ENCODE measurements at places on chromosomes 1 and 21. TPM values are rescaled to one million over a fixed set of nuclear protein-coding genes. Genes with fewer than 3 reads are reported as not detected.

- H3K4me3 ChIP-seq = no peak overlapping the region
- DNase-seq = no peak
- no peaks in the 10 kb centered on the region for H3K27me3 ChIP-seq
- no peaks in the 10 kb centered on the region for H3K4me1 ChIP-seq
- no peak overlapping the region for H3K27ac ChIP-seq
- no peaks in the 10 kb centered on the region for H3K36me3 ChIP-seq
Observed at GRCh38 chr1:49694251-49694827, 329.4 kb downstream of the AGBL4 start.

DNA sequence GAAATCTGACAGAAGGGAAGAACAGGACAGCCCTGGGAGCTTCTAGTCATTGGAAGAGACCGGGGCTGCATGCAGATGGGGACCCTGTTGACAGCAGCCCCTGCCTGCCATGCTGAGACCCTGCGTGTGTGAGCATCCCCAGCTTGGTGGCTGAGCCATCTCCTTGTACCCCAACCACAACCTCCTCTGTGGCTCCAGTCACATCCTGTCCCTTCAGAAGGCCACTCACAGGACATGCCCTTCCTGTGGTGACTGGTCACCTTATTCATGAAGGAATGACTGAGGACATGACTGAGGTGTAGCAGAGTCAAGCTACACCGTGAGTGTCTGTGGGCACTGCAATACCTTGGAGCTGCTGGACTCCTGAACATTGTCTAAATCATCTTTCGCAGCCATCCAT is 141.8 kb upstream of the ERRFI1 start:
- H3K36me3 ChIP-seq = no peaks in the 10 kb centered on the region
- no peaks in the 10 kb centered on the region for H3K27me3 ChIP-seq
- H3K27ac ChIP-seq = no peak overlapping the region
- DNase-seq = no peak
- peaks cover 12% of the 10 kb centered on the region for H3K4me1 ChIP-seq
- no peak overlapping the region for H3K4me3 ChIP-seq

DNA sequence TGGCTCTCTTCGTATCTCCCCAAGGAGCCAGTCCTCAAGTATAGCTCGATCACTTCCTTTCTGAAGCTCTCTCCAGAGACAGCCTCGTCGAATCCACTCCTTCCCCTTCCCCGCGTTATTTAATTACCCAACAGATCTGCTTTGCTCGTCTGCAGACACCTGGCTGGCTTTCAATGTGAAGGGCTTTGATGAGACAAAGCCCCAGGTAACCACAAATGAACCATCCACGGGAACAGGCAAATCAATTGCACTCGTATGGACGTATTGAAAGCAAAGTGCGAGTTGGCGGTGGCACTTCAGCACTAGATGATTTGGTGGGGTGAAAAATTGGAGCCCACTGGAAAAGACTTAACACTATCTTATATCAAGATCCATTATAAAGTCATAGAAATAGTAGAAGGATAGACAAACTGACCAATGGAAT is 364 bp upstream of the BCAR3 start:
- H3K4me3 ChIP-seq = peak overlapping the region; percentile 39
- peak overlapping the region; percentile 75 for H3K27ac ChIP-seq
- H3K36me3 ChIP-seq = no peaks in the 10 kb centered on the region

- no peaks in the 10 kb centered on the region for H3K27me3 ChIP-seq
- no peaks in the 10 kb centered on the region for H3K4me1 ChIP-seq
- no peak overlapping the region for H3K27ac ChIP-seq
Observed at GRCh38 chr1:208531003-208531750, 287.0 kb upstream of the PLXNA2 start.

DNA sequence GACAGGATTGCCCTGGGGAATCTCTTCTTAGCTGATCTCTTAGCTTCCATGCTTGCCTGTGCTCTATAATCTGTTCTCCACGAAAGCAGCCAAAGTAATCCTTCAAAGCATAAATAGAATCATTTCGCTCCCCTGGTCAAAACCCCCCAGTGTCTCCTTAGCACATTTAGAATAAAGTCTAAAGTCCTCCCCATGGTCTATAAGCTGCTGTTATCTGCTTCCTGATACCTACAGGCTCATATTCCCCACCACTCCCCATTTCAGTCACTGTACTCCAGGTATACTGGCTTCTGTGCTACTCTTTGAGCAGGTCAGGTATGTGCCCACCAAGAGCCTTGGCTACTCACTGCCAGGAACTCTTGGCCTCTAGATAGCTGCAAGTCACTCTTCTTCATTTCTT is 2.9 kb downstream of the S100A12 start:
- DNase-seq = no peak
- H3K4me3 ChIP-seq = no peak overlapping the region
- no peak overlapping the region for H3K27ac ChIP-seq
- H3K27me3 ChIP-seq = no peaks in the 10 kb centered on the region

GRCh38 chr1:161706113-161706481 is 932 bp upstream of the FCRLA start:
- no peaks in the 10 kb centered on the region for H3K36me3 ChIP-seq
- no peak overlapping the region for H3K27ac ChIP-seq
- H3K4me1 ChIP-seq = no peaks in the 10 kb centered on the region
- H3K27me3 ChIP-seq = peaks cover 6% of the 10 kb centered on the region
- DNase-seq = no peak
- no peak overlapping the region for H3K4me3 ChIP-seq

- no peak overlapping the region for H3K27ac ChIP-seq
- no peaks in the 10 kb centered on the region for H3K36me3 ChIP-seq
- H3K4me1 ChIP-seq = no peaks in the 10 kb centered on the region
Observed at GRCh38 chr1:77383236-77383635, 101.4 kb downstream of the AK5 start.

DNA sequence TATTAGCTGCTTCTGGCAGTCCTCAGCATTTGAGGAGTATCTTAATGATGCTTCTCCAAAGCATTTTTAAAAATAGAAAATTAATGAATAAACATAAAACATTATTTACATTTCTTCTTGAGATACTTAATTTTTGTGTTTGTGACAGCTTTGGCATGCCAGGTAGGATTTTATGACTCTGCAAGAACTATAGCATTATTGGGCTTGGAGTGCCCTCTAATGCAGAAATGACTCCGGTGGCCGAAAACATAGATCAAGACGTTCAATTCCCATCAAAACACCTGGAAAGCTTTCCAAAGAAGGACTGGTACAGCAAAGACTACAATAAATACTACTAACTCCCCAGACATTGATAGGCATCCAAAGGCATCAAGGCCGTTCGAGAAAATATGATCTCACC is 366.4 kb upstream of the CXADR start:
- DNase-seq = no peak
- no peaks in the 10 kb centered on the region for H3K27me3 ChIP-seq
- H3K4me3 ChIP-seq = no peak overlapping the region
- H3K27ac ChIP-seq = no peak overlapping the region

DNA sequence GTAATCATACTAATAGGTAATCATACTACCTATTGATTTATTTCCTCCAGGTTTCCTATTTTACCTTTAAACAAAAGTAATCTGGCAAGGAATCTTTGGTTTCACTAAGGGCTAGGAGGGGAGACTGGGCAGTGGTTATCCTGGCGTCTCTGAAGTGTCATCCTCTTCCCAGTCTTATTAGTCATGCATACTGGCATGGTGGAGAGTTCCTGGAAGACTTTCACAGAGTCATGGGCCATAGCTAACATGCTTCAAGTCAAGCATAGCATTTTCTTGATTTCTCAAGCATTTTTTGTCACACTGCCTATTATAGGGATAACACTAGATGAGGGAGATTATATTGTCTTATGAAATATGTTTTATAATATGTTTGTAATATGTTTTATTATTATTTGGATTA is 64.0 kb upstream of the ASB17 start:
- no peaks in the 10 kb centered on the region for H3K4me1 ChIP-seq
- H3K36me3 ChIP-seq = no peaks in the 10 kb centered on the region
- H3K27ac ChIP-seq = no peak overlapping the region
- no peaks in the 10 kb centered on the region for H3K27me3 ChIP-seq

GRCh38 chr1:58768191-58768731 is 15.6 kb downstream of the JUN start:
- H3K27me3 ChIP-seq = no peaks in the 10 kb centered on the region
- DNase-seq = no peak
- no peaks in the 10 kb centered on the region for H3K36me3 ChIP-seq
- H3K4me3 ChIP-seq = no peak overlapping the region
- H3K27ac ChIP-seq = no peak overlapping the region

GRCh38 chr1:18707696-18708257 is 77.1 kb downstream of the PAX7 start:
- H3K27ac ChIP-seq = no peak overlapping the region
- no peak for DNase-seq
- H3K27me3 ChIP-seq = peaks cover 51% of the 10 kb centered on the region
- no peaks in the 10 kb centered on the region for H3K36me3 ChIP-seq
- no peaks in the 10 kb centered on the region for H3K4me1 ChIP-seq
- H3K4me3 ChIP-seq = no peak overlapping the region

DNA sequence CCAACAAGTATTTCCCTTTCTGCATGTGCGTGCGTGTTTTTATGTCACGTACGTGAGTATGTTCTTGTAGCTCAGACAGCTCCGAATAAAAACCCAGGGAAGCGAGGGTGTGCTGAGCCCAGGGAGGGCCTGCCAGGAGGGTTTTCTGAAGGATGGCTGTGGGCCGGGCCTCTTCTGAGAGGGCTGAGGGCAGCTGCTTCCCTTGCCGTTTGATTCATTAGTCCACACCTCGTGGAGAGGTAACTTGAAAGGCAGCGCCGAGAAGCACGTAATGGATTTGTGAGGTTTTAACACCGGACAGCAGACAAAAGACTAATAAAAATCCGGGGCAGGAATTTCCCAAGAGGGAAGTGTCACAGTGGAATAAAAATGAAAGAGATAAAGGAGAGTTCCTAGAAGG is 29.5 kb downstream of the CD247 start:
- peak overlapping the region; percentile 78 for H3K27ac ChIP-seq
- H3K4me1 ChIP-seq = peaks cover 96% of the 10 kb centered on the region
- H3K4me3 ChIP-seq = no peak overlapping the region
- peaks cover 17% of the 10 kb centered on the region for H3K36me3 ChIP-seq
- no peaks in the 10 kb centered on the region for H3K27me3 ChIP-seq
- DNase-seq = no peak

DNA sequence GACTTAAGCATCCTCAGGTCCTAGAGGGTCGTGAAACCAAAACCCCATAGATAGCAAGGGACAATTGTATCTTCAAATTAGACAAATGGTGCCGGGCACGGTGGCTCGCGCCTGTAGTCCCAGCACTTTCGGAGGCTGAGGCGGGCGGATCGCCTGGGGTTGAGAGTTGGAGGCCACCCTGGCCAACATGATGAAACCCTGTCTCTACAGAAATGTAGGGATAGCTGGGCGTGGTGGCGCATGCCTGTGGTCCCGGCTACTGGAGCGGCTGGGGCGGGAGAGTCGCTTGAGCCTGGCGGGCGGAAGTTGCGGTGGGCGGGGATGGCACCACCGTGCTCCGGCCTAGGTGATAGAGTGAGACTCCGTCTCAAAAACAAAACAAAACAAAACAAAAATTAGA is 780.6 kb downstream of the BRINP3 start:
- no peak for DNase-seq
- H3K27me3 ChIP-seq = no peaks in the 10 kb centered on the region
- no peak overlapping the region for H3K4me3 ChIP-seq
- H3K27ac ChIP-seq = no peak overlapping the region

GRCh38 chr1:78045563-78045925 is 222 bp upstream of the GIPC2 start:
- peaks cover 40% of the 10 kb centered on the region for H3K27me3 ChIP-seq
- H3K4me3 ChIP-seq = peak overlapping the region; percentile 51
- no peaks in the 10 kb centered on the region for H3K36me3 ChIP-seq
- no peak overlapping the region for H3K27ac ChIP-seq

GRCh38 chr1:47555306-47555705 is 117.5 kb downstream of the FOXD2 start:
- H3K4me1 ChIP-seq = no peaks in the 10 kb centered on the region
- no peaks in the 10 kb centered on the region for H3K36me3 ChIP-seq
- no peak overlapping the region for H3K4me3 ChIP-seq

Gene RHD
- total RNA-seq = 0.61 TPM

Gene CEP104
- total RNA-seq = 12.8 TPM
